Putamen (tissue), 1 donor: ENCODE measurements at places on chromosomes 1 and 21.

DNA sequence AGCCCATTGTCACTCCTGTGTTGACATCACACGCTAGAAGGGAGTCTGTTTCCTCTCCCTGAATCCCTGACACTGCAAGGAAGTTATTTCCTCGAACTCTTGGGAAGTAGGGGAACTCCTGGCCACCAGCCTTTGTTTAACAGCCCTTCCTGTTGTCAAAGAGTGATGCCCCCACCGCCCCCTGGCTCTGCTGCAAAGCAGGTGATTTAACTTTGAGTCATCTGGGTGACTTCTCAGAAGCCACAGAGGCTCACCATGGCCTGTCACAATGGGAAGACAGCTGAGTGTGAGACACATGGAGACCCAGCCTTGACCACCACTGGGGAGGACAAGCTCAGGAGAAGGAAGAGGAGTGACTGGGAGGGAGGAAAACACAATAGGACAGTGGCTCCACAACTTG is 182.8 kb downstream of the PSMG1 start:
- no peak for DNase-seq

DNA sequence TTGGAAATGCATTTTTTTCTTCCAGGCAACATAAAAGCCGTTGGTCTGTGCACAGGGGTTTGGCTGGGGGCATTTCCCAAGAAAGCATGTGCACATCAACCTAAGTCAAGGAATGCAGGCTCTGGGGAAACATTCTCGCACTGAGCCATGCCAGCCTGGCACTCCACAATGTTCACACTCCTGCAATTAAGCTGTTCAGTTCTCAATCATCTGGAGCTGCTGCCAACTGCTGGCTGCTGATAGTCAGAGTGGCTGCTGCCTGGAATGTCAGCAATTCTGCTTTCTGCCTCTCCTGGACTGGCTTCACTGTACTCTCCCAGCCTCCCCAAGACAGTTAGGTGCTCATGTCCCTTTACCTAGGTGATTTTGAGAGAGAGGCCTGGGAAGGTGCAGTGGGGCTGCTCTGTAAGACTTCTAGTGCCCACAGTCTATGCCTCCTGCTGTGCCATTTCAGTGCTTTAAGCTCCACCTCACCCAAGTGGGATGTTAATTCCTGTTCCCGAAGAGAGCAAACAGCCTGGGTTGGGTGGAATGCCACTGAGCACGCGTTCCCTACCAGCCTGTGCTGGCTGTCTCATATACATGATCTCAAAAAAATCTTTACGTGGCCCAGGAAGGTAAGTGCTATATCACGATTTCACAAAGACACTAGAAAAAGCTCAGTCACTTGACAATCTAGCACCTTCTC is 131.7 kb downstream of the BRINP2 start:
- peak; percentile 67 for DNase-seq

DNA sequence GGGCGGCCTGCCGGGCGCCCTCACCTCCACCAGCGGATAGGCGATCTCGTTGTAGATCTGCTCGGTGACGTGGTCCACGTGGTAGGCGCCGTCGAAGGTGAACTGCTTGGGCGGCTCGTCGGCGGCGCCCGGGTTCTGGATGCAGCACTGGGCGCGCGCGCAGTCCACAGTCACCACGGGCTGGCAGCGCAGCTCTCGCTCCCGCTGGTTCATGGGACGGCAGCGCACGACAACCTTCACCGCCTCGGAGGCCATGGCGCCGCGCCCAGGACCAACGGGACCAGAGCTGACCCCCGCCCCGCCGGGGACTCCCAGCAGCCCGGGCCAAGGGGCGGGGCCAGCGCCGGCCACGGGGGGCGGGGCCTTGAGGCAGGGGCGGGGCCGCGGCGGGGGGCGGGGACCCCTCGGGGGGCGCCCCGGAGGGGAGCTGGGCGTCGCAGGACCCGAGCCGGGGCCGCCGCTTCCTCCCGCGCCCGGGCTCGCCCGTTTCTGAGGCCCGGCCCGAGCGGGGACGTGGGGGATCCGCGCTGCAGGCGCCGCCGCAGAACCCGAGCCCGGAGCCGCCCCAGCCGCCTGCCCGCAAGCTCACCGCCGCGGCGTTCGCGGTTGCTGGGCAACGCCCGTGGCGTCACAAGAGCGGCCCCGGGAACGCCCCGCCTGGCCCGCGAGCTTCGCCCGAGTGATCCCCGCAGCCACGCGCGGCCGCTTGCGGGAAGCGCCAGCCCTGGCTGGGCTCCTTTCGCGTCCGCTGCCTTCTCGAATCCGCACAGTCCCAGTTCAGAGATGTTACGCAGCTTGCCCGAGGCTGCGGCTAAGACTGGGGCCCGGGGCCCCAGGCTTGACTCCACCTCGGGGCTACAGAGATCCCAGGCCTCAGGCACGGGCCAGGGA is at the start of gene KIF17:
Gene KIF17 (minus strand): TSS at position 556 of the 891 bp plus-strand sequence. CDS start 301 bp downstream, at position 255.
- DNase-seq = no peak

DNA sequence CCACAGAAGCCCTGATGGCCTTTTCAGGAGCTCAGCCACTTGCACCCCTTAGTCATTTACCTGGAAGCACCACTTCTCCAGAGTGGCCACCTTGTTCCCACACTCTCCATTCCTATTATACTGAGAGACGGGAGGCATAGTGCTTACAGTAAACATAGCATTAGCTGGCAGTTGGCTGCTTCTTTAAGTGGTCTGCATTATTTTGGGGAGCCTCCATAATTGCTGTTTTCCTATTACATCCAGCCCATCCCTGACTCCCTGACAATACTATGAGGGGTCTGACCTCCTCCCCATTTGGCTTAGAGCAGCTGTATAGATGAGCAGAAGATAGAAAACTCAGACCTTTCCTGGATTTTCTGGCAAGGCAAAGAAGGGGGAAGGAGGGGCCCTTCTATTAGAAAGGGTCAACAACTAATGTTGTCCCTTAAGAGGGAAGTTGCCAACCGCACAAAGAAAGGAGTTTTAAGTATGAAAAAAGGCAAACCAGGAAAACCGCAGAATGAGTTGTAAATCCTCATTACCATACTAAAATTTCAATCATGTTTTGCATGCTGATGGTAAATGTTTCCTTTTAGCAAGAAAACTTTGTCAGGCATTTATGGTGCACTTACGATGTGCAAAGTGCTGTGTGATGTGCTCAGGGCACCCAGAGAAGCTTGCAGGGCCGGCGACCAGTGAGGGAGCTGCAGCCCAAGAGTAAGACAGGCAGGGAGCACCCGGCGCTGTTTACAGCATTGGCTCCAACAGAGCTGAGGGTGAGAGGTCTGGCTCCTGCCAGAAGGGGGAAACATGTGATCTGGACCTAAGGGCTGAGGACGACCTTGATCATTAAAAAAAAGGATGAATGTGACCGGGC is 167.3 kb downstream of the ZZZ3 start:
- DNase-seq = peak; percentile 81

DNA sequence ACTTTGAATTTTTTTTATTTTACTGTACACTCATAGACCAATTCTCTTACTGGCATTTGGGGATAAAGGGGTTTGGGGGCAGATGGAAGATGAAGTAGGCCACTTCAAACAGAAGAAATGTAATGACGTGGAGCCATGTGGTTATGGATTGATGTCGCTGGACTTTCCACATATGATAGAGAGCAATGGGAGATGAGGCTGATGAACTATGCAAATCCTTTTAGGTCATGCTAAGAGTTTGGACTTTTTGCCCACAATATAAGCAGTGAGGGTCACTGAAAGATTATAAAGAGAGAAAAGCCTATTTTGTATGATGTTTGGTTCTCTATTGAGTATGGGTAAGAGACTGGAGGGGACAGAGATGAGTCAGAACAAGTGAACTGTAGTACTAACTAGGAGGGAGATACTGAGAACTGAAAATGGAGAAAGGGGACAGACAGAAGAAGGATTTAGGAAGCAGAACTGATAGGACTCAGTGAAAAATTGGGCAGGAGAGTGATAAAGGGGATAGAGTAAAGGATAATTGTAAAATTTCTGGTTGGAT is 9.2 kb downstream of the C1orf21 start:
- no peak for DNase-seq

GRCh38 chr1:116820369-116820768 is 66.1 kb downstream of the CD2 start:
- DNase-seq = peak; percentile 42

- DNase-seq = no peak
Measured at GRCh38 chr21:33070744-33070997, 730 bp downstream of the OLIG1 start.

GRCh38 chr1:16618719-16619118 is 5.4 kb upstream of the NBPF1 start:
- no peak for DNase-seq

GRCh38 chr1:7430047-7430608 is 341.0 kb upstream of the VAMP3 start:
- no peak for DNase-seq

DNA sequence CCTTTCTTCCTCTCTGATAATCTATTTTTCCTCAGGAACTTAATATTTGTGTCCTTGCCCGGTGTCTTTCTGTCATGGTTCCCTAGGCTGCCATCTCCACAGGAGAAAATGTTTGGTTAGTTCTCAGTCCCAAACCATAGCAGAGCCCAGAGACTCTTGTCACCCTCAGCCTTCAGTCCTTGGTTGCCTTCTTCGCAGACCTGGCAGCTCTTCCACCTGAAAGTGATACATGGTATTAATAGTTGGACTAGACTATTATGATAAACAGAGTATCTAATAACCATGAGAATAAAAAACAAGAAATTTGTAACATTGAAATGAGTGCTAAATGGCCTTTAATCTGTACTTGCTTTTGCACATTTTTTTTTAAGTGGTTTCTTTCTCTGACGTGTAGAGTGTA is 26.5 kb downstream of the PTBP2 start:
- DNase-seq = no peak

DNA sequence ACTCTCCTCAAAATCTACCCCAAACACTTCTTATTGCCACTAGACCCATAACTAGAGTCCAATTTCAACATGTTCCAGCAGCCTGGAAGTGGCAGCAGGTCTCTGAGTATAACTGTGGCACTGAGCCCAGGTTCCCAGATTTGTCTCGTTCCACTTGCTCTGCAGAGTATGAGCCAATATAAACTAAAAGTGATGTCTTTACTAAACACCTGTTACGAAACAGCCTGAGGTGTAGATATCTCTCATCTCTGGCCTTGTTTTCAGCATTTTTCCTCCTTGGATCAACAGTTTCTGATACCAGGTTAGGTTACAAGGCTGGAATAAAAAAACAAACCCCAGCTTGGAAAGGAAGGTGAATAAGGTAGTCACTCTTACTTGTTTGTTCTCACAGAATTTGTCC is 25.2 kb upstream of the PRDX6 start:
- no peak for DNase-seq

- no peak for DNase-seq
Measured at GRCh38 chr21:38384238-38384560, 114.1 kb downstream of the ERG start.

- DNase-seq = no peak
Measured at GRCh38 chr1:230160957-230161771, 94.1 kb downstream of the GALNT2 start.

- DNase-seq = no peak
Measured at GRCh38 chr1:45403298-45403697, 63.1 kb upstream of the MUTYH start.

GRCh38 chr1:206496131-206496793 is 11.1 kb upstream of the RASSF5 start:
- no peak for DNase-seq

GRCh38 chr1:26618561-26618960 is 77.3 kb upstream of the ARID1A start:
- DNase-seq = no peak

DNA sequence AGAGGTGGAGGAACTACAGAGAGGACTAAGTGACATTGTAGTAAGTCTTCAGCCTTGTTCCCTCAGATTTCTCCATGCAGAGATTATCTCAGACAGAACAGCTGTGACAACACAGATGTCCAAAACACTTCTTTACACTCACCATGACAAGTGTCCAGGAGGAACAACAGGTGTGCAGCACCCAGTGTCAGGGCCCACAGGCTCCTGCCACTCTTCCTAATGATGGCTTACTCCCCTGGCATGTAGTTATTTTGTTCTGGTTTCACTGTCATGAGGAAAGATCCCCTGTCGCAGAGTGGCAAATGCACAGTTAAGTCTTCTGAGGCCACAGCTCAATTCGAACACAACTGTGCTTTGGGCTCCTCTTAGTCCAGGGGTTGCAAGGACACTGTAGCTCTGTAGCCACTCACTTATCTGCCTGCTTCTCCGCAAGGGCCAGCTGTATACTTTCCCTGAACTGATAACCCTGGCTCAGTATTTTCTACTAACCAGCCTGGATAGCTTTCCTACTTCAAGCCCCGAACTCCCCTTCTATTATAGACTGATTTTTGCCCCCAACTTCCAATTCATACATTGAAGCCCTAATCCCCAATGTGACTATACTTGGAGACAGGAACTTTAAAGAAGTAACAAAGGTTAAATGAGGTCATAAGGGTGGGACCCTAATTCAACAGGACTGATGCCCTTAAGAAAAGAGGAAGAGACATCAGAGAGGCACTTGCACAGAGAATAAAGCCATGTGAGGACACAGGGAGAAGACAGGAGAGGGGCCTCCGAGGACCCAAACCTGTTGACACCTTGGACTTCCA is 11.1 kb downstream of the PDZK1 start:
- no peak for DNase-seq

DNA sequence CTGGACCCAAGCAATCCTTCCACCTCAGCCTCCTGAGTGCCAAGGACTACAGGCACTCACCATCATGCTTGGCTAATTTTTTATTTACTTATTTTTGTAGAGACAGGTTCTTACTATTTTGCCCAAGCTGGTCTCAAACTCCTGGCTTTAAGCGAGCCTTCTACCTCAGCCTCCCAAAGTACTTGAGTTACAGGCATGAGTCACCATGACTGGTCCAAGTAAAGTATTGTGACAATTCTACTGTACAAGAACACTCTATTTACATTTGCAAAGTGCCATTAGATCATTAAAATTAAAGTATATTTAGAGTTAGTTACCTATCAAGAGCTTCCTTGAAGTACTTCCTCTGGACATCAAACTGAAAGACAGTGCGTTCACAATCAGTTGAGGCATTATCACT is 44.8 kb downstream of the NRDC start:
- no peak for DNase-seq

GRCh38 chr1:40877698-40878097 is 15.5 kb upstream of the CITED4 start:
- DNase-seq = no peak

- DNase-seq = peak; percentile 37
Measured at GRCh38 chr1:246930830-246931548, 759 bp downstream of the AHCTF1 start.

- DNase-seq = no peak
Measured at GRCh38 chr1:201883266-201883665, 5.4 kb upstream of the SHISA4 start.

- no peak for DNase-seq
Measured at GRCh38 chr1:24417681-24418080, 2.1 kb downstream of the NIPAL3 start.

DNA sequence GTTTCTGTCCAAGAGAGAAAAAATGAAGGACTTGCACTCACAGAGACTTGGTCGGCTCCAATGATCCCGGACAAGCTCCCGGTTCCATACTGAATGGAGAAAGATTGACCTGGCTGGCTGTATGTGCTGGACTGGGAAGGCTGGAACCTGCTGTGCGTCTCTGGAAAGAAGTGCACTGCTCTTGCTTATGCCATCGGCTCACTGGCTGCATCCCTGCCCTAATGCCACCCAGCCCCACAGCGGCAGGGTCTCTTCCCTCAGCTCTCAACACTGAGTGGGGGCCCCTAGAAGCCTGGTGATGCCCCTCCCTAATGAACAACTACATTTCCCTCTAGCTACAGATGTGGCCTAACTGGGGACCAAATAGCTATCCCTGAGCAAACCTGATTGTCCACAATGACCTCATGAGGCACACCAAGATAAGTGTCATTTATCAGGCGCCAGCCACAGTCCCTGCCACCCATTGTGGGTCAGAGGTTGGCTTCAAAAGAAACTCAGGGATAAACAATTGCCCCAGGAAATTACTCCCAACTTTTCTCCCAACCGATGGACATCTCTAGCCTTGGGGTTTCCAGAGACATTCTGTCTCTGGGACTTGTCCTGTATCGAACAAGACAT is 2.6 kb downstream of the CTSE start:
- DNase-seq = no peak
